Hematopoietic multipotent progenitor cell treated with erythropoietin and hydrocortisone succinate and interleukin-3 and kit ligand, for 17 days (in vitro differentiated cells): ENCODE measurements at places on chromosomes 6 and 20.

DNA sequence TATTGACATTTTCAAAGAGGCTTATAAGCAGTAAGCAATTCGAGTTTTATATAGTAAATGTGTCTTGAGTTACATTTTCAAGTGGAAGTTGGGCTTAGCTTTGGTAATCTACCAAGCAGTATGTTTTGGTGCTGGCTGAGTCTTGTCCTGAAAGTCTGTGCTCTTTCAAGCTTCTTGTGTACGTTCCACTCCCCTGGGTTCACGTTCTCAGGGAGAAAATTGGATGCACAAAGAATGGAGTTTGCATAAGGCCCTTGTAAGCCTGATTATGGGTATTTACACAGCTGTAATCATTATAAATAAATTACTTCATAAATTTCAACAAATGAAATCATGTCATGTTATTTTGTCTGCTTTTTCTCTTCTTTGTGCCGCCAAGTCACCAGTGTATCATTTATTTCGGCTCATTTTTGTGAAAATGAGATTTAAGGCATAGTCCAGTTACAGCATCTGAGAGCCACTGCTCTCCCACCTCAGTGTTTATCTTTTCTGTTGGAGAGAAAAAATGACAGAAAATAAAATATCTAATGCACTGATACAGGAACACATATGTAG is 262.5 kb downstream of the BTBD3 start:
- DNase-seq, result no peak

DNA sequence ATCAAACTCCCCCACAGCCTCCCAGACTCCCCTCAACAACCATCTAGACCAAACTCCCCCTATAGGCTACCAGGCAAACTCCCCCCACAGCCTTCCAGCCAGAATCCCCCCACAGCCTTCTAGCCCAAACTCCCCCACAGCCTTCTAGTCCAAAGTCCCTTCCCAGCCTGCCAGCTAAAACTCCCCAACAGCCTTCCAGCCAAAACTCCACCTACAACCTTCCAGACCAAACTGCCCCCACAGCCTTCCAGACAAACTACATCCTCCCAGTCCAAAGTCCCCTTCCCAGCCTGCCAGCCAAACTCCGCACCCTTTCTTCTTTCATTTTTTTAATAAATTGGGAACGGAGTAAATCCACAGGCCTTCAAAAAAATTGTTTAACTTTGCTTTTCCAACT is 37.4 kb upstream of the SYNDIG1 start:
- no peak for DNase-seq

DNA sequence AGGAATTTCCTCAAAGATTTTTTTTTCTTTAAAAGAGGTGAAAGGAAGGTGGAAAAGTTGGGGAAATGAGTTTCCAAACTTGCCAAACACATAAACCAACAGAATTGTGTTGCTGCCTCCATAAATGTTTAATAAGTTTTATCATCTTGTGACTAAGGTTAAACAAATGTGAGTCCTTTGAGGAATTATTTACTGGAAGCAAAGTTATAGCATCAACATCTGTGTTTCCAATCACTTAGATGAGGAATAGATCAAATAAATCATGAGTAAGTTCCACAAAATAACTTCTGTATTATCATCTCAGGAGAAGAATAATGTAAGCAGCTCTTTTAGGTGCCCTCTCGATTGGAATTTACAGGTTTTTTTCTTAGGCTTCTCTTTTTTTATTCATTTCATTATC is 20.5 kb downstream of the TSHZ2 start:
- no peak for DNase-seq

DNA sequence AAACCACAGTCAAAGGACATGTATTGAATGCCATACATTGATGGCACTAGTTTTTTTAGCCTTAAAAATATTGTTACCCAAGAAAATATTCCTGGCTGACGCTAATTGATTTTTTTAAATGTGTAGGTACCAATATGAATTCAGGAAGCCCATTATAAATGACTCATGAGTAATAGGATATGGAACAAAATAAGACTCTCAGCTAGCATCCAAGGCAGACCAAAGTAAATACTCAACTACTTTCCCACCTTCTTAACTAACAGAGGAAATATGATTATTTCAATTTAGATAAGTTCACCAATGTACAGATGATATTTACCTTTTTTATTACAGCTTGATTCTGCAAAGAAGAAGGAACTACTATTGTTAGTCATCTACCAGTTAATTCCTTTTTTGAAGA is 43.2 kb upstream of the TXNDC5 start:
- DNase-seq, result no peak

DNA sequence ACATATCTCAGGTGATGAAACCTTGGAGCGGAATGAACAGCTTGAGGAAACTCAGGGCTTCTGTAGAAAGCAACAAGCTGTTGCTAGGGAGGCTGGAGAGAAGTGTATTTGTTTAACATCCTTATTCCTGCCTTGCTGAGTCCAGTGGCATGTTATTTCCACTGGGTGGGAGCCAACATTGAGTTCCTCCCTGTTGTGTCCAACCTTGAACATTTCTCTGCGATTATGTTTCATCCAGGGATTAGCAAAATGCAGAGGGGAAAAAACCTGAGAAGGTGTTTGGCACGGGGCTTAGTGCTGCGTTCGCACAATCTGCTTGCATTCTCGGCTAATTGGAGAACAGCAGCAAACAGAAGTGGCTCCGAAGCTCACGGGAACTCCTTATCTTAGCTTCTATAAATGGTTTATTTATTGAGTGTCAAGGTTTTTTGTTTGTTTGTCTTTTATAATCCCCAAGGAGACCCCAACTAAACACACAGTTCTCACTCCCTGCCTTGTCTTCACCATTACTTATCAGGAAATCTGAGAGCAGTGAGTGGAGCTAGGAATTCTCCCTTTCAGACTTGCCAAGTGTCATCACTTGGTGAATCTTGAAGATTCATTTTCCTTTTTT is 412.8 kb downstream of the CDC5L start:
- no peak for DNase-seq

DNA sequence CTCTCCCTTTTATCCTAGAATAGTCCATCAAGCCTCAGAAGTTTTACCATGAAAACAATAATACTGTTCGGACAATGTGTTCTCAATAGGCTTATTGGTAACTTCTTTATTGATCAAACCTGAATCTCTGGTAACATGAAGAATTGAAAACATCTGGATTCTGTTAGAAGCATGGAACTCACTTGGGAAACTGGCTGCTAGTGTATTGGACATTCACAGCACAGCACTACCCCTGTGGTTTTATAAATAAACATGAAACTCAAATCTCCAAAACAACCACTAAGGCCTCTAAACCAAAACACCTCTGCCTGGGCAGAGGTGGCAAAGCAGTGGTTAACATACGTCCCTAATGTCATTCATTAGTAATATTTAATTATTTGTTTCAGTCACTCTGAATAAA is 157.6 kb upstream of the KCNQ5 start:
- no peak for DNase-seq

- DNase-seq, result peak; percentile 29
These were observed 1.0 kb downstream of the NUDT3 start for GRCh38 chr6:34391473-34391785.

- DNase-seq, result no peak
These were observed 53.9 kb downstream of the PXDC1 start for GRCh38 chr6:3697609-3698008.

GRCh38 chr6:141988954-141989705 is 143.6 kb upstream of the GJE1 start:
- no peak for DNase-seq

GRCh38 chr6:2072453-2072852 is 173.0 kb downstream of the GMDS start:
- DNase-seq, result no peak

DNA sequence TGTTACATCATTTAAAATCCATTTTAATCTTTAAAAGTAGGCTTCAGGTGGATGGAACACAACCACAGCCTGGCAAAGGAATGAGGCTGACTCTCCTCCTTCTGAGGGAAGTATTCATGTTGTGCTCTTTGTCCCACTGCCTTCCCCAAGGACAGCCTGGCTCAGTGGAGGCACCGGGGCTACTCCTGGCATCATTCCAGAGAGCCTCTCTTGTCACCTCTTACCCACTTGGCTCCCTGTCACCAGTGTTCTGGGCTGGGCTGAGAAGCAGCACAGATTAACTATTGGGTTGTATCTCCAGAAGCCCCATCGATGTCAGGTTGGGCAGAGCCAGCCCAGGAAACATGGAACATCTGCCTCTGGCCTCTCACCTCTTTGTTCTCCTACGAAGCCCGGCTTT is 10.7 kb upstream of the TP53INP2 start:
- DNase-seq, result no peak

DNA sequence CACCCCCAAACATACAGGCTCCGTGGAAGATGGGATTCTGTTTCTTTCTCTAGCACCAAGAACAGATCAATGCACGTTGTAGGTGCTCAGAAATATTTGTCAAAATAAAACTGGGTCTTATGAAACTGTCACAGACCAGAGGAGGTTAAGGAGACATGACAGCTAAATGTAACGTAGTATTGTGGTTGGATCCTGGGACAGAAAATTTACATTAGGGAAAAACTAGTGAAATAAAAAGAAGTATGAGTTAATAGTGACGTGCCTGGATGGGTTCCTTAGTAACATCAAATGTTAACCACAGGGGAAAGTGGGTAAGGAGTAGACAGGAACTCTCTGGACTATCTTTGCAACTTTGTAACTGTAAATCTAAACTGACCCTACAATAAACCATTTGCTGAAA is 31.5 kb downstream of the NOL4L start:
- DNase-seq, result no peak

DNA sequence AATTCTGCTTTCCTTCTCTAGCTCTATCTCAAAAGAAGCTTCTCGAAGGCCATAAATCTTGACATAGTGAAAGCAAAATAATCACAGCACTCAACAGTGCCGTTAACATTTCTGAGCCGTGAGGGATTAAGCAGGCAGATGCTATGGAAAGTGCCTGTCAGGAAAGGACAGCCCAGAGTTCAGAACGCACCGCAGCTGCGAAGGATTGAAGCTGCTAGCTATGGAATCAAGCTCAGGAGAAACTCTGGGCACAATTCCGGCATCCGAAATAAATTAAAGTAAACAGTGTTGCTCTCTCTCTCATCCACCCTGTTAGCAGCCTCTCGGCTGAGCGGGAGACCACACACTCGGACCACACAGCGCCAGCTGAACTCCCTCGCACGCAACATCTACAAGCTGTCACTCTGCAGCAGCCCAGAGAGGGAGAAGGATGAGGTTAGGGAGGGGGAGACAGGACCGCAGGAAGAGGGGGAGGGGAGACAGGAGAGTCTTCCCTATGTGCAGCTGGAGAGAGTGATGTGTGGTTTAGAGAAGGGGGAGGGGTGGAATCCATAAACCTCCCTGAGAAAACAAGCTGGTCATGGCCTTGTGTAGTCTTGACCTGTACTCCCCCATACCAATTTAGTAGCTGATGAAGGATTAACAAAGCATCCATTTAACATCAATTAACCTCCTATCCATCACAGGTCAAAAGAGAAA is 9.0 kb downstream of the EXOC2 start:
- no peak for DNase-seq

- DNase-seq, result no peak
These were observed 14.2 kb upstream of the ATRN start for GRCh38 chr20:3456648-3457047.

DNA sequence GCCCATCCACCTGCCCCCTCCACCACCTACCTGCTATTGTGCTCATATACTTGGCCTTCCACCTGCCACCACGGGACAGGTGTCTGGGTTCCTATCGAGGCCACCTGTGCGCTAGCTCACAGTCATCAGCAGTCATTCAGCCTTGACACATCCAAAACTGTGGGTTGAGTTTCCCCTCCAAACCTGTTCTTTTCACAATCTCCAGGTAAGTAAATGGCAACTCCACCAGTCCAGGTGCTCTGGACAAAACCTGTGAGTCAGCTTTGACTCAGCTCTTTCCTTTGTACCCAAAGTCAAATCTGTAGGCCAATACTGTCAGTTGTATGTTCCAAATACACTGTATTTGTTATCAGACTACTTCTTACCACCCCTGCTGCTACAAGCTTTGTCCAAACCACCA is 52.6 kb downstream of the SPTLC3 start:
- DNase-seq, result no peak

DNA sequence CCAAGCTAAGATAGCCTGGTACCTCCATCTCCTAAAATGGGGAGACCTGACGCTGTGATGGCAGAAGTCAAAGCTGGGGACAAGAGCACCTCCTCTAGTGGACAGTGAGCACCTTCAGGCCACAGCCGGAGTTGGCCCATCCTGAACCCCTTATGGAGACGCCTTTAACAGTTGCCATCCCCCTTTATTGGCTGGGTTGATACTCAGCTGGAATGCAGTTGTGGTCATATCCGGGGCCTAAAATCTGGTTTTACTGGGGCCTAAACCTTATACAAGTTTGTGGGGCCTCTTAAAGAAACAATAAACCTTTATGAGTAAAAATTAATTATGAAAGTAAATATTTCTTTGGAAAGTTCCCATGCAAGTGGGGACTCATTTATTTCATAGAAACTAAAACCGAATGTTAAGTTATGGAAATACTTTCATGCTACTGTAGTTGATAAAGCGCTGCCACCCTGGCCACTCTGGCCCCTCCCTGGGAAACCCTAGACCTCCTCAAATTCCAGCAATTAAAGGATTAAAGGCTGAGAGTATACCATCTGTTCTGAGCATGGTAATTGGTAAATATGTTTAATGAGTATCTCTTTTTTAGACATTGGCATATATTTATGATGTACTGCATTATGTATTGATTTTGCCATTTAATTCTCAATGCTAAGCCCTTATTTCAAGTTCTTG is 95.1 kb upstream of the SASH1 start:
- DNase-seq, result no peak

GRCh38 chr20:46828471-46828870 is 66.2 kb upstream of the EYA2 start:
- no peak for DNase-seq

DNA sequence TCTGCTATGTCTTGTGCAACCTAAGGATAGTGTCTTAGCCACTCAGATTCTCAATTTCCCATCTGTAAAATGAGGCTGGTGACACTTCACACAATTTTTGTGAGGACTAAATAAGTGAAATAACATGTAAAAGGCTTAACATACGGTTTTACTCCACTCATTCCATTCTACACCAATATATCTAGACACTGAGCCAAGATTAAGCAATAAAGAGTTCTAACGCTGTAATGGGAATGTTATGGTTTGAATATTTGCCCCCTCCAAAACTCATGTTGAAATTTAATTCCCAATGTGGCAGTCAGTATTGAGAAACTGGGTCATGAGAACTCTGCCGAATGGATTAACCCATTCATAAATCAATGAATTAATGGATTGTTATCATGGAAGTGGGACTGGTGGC is 301.0 kb downstream of the HACE1 start:
- DNase-seq, result no peak

- no peak for DNase-seq
These were observed 206.0 kb upstream of the PREP start for GRCh38 chr6:105608711-105609374.

GRCh38 chr20:944774-945410 is 28.8 kb upstream of the ANGPT4 start:
- no peak for DNase-seq

GRCh38 chr20:4036351-4036750 is 21.0 kb upstream of the RNF24 start:
- no peak for DNase-seq

DNA sequence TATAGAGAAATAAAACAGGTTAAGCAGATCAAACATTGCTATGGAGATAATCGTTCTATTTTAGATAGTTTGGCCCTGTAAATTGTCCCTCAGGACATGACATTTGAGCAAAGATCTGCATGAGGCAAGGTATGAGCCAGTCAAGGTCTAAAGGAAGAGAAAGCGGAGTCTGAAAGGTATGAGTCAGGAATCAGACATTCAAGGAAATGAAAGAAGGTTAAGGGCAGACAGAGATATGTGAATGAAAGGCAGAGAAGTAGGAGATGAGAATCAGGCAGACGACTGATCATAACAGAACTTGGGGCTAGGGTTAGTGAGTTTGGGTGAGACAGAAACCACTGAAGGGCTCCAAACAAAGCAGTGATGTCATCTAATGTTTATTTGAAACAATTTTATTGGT is 775.8 kb downstream of the MAFB start:
- no peak for DNase-seq

- no peak for DNase-seq
These were observed at the start of gene CNR1 for GRCh38 chr6:88165844-88166492. CNR1 (minus strand) TSS chr6:88166347; CDS start chr6:88145274, 21,073 bp downstream.
